ENCODE measurements at places on chromosomes 12 and 14.

- no peak for DNase-seq
These were observed 13.0 kb upstream of the LRRC23 start for GRCh38 chr12:6891646-6892001.

DNA sequence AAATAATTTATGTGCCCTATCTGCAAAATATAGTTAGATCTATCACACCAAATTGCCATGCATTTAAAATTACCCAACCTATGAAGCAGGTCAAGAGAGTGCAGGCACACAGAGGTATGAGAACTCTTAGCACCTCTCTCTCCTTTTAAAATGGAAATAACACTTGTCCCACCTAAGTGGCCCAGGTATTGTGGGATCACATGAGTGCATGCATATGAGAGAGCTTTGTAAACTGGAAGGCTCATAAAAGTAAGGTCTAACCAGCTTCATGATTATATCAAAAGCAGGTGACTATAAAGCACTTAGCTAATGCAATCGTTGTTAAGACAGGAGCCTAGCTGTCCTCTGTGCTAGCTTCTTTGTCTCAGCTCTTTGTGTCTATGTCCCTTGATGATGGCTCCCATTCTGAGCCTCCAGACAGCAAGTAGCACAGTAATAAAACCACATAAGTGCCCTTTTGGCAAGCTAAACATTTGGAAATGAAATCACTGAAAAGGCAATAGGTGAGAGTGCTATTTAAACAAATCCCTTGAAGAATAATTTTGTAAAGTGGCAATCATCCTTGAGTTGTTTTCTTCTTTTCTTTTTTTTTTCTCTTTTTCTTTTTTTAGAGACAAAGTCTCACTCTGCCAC is 219.0 kb downstream of the NTF3 start:
- no peak for DNase-seq

GRCh38 chr12:106074361-106074705 is 64.4 kb downstream of the NUAK1 start:
- DNase-seq, result no peak

- DNase-seq, result no peak
These were observed 12.5 kb downstream of the SELPLG start for GRCh38 chr12:108621161-108621560.

GRCh38 chr12:104846056-104846767 is 111.9 kb downstream of the SLC41A2 start:
- peak; percentile 77 for DNase-seq

DNA sequence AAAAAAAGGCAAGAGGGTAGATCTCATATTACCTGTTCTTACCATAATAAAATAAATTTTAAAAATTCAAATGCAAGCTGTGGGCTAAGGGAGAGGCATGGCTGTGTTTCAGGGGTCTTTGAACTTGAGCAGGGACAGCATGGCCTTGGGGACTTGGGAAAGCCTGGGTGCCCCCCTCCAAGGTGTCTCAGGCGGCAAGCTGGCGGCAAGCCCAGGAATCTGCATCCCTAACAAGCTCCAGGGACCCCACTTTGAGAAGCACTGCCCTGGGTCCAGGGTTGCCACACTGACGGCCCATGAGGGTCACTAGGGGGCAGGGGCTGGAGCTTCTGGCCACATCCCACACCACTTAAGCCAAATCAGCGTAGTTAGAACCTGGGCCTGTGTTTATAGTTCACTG is 193.8 kb downstream of the SLC15A4 start:
- no peak for DNase-seq

- DNase-seq, result no peak
These were observed 2.8 kb upstream of the PRKAG1 start for GRCh38 chr12:49021292-49021915.

- DNase-seq, result peak; percentile 72
These were observed 315.7 kb downstream of the NAV3 start for GRCh38 chr12:78146365-78146772.

- DNase-seq, result no peak
These were observed 27.5 kb upstream of the HNF1A start for GRCh38 chr12:120950807-120951206.

DNA sequence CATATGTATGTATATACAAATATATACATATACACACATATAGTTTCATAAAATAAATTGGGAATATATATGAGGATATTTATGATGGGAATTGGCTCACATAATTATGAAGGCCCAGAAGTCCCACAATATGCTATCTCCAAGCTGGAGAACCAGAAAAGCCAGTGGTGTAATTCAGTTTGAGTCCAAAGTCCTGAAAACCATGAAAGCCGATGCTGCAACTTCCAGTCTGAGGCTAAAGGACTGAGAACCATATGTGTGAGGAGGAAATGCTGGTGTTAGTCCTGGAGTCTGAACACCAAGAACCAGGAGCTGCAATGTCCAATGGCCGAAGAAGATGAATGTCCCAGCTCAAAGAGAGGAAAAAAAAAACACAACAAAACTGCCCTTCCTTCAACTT is 65.5 kb upstream of the PRKD1 start:
- DNase-seq, result no peak

GRCh38 chr12:42705863-42706262 is 116.3 kb upstream of the PRICKLE1 start:
- DNase-seq, result peak; percentile 94

DNA sequence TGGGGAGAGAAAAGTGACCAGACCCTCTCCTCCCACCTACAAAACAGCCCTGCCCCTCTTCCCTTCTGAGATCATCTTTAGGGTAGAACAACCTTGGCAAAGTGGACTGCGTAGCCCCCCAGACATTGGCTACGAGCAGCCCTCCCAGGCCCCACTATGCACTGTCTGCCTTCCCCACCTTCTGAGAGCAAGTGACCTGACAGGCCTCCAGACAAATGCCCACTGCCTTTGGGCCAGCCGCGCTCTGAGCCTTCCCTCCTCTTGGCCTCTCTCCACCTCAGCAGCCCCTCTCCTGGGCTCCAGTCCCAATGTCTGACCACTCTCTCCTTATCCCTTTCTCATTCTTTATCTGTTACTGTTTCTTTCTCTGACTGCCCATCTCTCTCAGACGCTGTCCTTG is 46.5 kb upstream of the CCND2 start:
- DNase-seq, result no peak

DNA sequence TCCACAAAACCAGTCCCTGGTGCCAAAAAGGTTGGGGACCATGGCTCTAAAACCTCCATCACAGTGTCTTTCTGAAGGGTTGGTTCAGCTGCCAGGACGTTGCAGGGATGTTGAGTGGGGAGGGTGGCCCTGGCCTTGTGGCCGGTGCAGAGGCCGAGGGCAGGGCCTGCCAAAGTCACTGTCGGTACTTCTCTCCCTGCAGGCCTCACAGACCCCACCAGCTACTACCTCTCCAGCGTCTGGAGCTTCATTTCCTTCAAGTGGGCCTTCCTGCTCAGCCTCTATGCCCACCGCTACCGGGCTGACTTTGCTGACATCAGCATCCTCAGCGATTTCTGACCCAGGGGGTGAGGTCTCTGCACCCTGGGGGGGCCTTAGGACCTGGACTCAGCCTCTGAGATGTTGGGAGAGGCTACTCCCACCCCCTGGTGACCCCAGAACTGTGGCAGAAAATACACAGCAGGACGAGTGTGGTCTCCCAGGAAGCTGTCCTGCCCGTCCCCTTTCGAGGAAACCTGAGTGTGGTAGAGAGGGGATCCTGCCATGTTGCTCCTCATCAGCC is 7.0 kb downstream of the SLC48A1 start:
- DNase-seq, result no peak

- DNase-seq, result no peak
These were observed 84.8 kb downstream of the SMOC1 start for GRCh38 chr14:69963966-69964365.

- no peak for DNase-seq
These were observed 15.5 kb upstream of the PAPOLA start for GRCh38 chr14:96486705-96487104.

- no peak for DNase-seq
These were observed 282.5 kb upstream of the NOS1 start for GRCh38 chr12:117643971-117644370.

DNA sequence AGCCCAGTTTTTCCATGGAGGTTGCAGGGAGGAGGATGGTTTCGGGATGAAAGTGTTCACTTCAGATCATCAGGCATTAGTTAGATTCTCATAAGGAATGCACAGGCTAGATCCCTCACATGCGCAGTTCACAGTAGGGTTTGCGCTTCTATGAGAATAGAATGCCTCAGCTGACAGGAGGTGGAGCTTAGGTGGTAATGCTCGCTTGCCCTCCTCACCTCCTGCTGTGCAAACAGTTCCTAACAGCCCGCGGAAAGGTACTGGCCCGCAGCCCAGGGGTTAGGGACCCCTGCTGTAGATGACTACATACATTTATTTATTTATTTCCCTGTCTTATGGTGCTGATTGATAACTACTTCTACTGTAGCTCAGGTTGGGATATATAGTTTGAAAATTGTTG is 93.2 kb downstream of the FBXO33 start:
- no peak for DNase-seq

DNA sequence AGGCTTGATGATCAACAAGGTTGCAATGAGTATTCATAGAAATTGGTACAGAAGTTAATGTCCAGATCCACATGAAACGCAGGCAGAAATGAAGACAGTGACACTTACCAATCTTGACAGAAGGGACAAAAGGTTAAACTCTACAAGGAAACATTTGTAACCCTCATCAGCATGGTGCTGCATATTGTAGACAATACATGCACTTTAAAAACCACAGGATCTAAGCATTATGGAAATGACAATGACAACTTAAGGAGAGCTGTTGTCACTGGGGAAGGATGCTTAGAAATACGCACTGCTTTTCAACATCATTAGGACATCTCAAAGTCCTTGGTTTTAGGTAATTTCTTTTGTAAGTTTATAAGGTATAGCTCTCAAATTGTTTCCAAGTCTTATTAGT is 130.6 kb downstream of the ATP23 start:
- DNase-seq, result no peak

- peak; percentile 95 for DNase-seq
These were observed 22.8 kb downstream of the ATF1 start for GRCh38 chr12:50786498-50787231.

GRCh38 chr12:19223695-19224094 is 94.2 kb downstream of the PLEKHA5 start:
- DNase-seq, result peak; percentile 81

- peak; percentile 67 for DNase-seq
These were observed 25.0 kb downstream of the OTUB2 start for GRCh38 chr14:94051115-94051514.

GRCh38 chr12:130357241-130357640 is 19.6 kb downstream of the PIWIL1 start:
- no peak for DNase-seq

DNA sequence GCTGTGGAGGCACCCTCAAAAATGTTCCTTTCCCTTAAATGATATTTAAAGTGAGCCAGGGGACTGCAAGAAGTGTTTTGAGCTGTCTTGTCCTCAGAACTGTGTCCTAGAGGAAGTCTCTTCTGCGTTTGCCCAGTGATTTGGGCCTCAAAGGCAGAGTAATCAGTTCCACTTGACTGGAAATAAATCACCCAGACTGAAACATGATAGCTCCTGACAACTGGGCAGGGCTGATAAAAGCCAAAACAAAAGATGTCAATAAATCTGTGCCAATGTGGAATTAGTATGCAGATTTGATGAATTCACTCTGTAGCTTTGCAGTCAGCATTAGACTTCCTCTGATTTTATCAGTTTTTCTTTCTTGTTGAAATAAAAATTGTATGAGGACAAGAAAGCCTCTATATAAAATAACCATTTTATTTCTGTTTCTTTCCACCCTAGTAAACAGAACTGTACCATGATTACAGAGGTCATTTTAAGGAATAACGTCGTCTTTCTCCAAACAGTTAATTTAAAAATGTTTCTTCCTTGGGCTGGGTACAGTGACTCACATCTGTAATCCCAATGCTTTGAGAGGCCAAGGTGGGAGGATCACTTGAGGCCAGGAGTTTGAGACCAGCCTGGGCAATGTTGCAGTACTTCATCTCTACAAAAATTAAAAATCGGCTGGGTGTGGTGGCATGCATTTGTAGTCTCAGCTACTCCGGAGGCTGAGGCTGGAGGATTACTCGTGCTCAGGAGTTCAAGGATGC is 180.8 kb downstream of the ERC1 start:
- no peak for DNase-seq

DNA sequence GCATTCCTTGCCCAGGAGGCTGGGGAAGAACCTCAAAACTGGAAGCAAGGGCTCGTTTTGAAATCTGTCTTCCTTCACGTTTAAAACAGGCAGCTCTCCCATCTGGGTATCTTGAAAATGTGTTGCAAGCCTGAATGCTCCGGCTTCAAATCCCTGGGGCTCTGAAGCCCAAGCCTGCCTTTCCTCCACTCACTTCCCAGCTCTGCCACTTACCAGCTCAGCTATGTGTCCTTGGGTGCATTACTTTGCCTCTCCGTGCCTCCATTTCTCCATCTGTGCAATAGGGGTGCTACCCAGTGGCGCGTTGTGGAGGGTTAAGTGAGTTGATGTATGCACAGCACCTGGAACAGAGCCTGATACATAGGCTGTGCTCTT is 97.6 kb downstream of the GCH1 start:
- DNase-seq, result peak; percentile 22

DNA sequence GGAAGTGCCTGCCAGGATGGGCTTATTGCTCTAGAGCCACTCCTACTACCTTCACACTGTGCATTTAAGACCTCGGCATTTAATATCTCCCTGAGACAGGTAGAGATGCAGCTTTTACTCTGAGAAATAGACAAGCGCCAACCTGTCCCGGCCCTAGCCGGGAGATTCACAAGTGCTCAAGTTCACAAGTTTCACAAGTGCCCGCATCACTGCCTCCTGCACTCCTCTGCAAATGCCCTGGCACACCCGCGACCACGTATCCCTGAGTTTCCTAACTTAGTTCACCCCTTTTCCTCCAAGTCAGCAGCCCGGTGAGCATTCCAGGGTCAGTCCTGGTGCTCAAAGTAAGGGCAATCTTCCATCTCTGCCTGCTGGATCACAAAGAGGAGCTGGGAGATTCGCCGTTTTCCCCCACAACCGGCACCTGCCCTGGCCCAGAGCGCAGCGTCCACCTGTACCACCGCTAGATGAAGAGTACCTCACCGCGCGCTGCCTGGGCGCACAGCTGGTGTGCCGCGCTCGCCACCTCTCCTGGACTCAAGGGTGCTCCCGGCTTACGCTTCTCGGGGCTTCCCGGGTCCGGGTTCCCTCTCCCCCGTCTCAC is 5.0 kb upstream of the SLC38A4 start:
- DNase-seq, result no peak

- DNase-seq, result no peak
These were observed 41.4 kb downstream of the PTGER2 start for GRCh38 chr14:52355526-52355925.
